Activated T-helper 1 cell treated with anti-CD3 and anti-CD28 coated beads, Interleukin-12 subunit alpha, Interleukin-12 subunit beta, Interleukin-2, Interleukin-4 antibody, amounts not matched to agents 30 ng/mL and 10 ng/mL and 1 ng/mL, durations not matched to agents 14 hours and 24 hours and 36 hours (primary cell): ENCODE measurements at places on chromosomes 2 and 18.

GRCh38 chr2:222024932-222025880 lies 273.6 kb downstream of the PAX3 start:
- H3K27me3 ChIP-seq = peaks cover 2% of the 10 kb centered on the region
- no peak overlapping the region for H3K27ac ChIP-seq
- no peak for DNase-seq
- no peak overlapping the region for H3K4me3 ChIP-seq
- no peaks in the 10 kb centered on the region for H3K4me1 ChIP-seq

GRCh38 chr2:133720429-133720828 lies 152.2 kb upstream of the NCKAP5 start:
- H3K36me3 ChIP-seq = no peaks in the 10 kb centered on the region
- H3K4me1 ChIP-seq = no peaks in the 10 kb centered on the region
- H3K27ac ChIP-seq = no peak overlapping the region
- DNase-seq = no peak
- H3K4me3 ChIP-seq = no peak overlapping the region

DNA sequence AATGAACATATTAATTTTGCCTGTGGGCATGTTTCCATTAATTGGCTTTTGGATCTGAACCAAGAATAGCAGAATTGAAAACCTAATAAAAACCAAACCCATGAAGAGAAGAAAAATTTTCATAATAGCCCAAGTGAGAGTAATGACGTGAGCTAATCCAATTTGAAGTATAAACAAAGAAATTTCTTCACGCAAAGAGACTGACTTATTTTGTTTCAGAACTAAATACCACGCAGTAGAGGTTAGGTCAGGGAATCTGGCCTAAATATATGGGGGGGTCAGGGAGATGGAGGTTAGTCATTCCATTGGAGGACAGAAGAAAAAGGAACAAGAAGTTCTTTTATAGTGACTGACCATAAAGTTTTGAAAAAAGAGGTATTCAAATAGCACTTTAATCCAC lies 94.1 kb upstream of the CYP1B1 start:
- no peaks in the 10 kb centered on the region for H3K4me1 ChIP-seq
- no peak overlapping the region for H3K27ac ChIP-seq
- no peak overlapping the region for H3K4me3 ChIP-seq
- no peaks in the 10 kb centered on the region for H3K36me3 ChIP-seq

DNA sequence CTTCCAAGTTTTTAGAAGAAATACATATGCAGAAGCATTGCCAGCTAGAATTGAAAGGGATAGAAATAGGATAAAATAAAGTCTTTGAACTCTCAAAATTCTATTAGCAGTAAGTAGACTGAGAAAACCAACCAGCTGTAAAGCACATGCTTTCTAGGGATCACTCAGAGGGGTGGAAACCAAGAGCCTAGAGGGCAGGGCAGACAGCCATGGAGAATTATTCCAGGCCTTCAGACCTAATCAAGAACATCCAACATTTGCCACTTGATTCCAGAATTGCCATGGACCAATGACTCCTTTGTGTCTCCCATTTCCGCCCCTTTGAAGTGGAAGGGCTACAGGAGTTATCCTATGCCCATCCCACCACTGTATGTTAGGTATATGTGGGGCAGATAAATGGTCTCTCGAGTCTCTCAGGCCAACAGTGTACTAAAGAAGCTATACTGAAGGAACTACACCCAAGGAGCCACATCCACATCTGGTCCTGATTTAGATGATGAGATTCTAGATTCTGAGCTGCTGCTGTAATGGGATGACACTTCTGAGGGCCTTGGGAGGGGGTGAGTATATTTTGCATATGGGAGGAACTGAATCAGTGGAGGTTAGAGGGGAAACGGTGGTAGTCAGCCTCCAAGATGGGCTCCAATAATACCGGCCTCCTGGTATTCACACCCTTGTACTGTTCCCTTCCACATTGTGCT lies 4.0 kb downstream of the FARSB start:
- peaks cover 38% of the 10 kb centered on the region for H3K4me1 ChIP-seq
- H3K27ac ChIP-seq = no peak overlapping the region
- peaks cover 26% of the 10 kb centered on the region for H3K36me3 ChIP-seq
- DNase-seq = no peak

GRCh38 chr2:240796543-240797499 lies 23.2 kb downstream of the KIF1A start:
- no peaks in the 10 kb centered on the region for H3K36me3 ChIP-seq
- H3K4me1 ChIP-seq = no peaks in the 10 kb centered on the region
- peaks cover 7% of the 10 kb centered on the region for H3K27me3 ChIP-seq

DNA sequence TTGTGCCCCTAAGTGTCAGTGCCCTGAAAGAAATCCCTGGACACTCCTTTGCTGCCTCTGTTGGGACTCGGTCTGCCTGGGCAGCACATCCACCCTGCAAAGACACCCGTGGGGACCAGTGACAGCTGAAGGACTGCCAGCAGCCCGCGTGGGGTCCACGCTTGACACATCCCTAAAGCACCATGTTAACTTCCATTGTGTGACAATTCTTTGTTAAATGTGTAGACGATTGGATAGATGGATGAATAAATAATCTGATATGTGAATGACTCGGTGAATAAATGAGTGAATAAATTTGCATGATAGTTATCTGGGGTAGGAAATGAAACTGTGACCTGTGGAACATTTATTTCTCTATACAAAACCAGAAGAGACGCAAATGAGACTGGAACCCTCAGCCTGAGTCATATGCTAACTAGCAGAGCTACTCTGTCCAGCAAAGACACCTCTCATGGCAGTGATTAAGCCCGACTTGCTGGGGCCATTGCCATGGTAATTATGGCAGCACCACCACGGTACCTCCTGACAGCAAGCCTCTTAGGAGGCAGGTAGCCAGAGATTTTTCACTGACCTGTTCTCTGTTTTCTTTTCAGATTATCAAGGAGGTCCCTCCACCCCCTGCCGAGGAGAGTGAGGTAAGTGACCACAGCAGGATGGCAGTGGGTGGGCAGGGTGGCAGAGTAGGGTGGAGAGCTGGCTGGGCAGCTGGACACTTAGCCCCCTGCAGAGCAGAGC lies 156.8 kb downstream of the ANTXR1 start:
- no peaks in the 10 kb centered on the region for H3K4me1 ChIP-seq
- DNase-seq = no peak
- no peak overlapping the region for H3K27ac ChIP-seq
- H3K27me3 ChIP-seq = peaks cover 21% of the 10 kb centered on the region
- no peaks in the 10 kb centered on the region for H3K36me3 ChIP-seq

- no peak for DNase-seq
- no peaks in the 10 kb centered on the region for H3K36me3 ChIP-seq
- H3K4me1 ChIP-seq = no peaks in the 10 kb centered on the region
- no peaks in the 10 kb centered on the region for H3K27me3 ChIP-seq
Observed at GRCh38 chr2:235543128-235543750, 49.4 kb downstream of the AGAP1 start.

- no peak overlapping the region for H3K27ac ChIP-seq
- H3K36me3 ChIP-seq = peaks cover 19% of the 10 kb centered on the region
- peaks cover 6% of the 10 kb centered on the region for H3K4me1 ChIP-seq
- no peaks in the 10 kb centered on the region for H3K27me3 ChIP-seq
Observed at GRCh38 chr2:43367012-43367782, 140.8 kb upstream of the ZFP36L2 start.

DNA sequence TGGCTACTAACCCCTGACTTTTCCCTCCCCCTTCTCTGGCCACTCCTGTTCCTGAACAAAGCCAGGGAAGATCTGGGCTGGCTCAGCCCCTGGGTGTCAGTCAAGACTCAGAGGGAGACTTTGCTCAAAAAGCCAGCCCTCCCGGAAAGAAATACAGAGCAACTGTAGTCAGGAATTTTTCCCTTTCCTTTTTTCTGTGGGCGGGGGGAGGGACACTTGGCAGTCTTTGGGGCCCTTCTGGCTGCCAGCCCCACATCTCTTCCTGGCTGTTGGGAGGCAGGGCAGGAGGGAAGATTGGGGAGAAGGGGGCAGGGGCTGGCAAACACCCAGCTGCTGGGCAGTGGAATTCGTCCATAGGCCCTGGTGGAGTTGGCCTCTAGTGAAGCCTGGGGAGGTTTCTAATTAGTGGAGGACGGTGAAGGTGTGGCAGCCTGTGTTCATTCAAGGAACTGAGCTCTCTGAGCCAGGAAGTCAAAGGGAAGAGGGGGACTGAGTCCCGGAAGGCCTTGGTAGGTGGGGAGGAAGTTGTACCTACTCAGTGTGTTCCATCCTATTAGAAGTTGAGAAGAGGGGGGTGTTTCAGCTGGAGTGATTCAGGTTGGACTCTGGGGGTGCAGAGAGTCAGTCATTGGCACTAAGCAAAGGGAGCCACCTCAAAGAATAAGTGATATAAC lies 10.9 kb downstream of the IGFBP2 start:
- DNase-seq = no peak
- H3K27ac ChIP-seq = no peak overlapping the region
- no peaks in the 10 kb centered on the region for H3K36me3 ChIP-seq
- peaks cover 11% of the 10 kb centered on the region for H3K4me1 ChIP-seq
- no peaks in the 10 kb centered on the region for H3K27me3 ChIP-seq

DNA sequence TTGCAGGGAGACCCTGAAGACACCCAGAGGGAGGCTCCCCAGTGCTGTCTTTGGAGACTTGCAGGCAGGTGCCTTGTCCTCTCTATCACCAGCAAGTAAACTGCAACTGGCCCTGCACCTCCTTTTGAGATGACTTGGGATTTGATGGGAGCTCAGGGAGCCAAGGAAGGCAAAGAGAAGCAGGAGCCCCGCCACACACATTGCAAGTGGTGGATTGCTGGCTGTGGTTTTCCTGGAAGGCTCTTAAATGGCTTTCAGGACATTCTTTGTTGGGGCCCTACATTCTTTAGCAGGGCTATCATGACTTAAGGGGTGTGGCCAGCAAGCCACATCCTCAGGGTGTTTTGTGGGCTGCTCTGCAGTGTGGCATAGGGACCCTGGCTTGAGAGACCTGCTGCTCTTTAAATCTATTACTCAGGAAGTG lies 39.9 kb upstream of the CDC42EP3 start:
- no peaks in the 10 kb centered on the region for H3K36me3 ChIP-seq
- no peak overlapping the region for H3K27ac ChIP-seq
- H3K27me3 ChIP-seq = peaks cover 4% of the 10 kb centered on the region
- H3K4me1 ChIP-seq = peaks cover 44% of the 10 kb centered on the region
- peak; percentile 30 for DNase-seq
- no peak overlapping the region for H3K4me3 ChIP-seq

DNA sequence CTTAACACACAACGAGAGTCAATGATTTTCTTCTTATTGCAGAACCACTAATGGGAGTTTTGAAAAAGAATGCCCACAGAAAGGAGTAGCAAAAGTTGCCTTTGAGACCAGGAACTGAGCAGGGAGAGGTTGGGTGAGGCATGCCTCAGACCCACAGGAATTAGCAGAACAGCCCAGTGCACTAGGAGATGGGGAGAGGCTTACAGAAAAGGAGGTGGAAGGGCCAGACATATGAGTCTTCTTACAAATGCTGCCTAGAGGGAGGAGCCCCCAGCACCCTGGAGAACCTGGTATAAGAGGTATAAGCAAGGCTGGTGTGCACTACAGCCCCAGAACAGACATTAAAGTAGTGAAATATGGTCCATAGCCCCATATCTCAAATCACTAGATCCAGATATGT lies 162.0 kb downstream of the DTNA start:
- no peak for DNase-seq
- peaks cover 8% of the 10 kb centered on the region for H3K27me3 ChIP-seq
- no peaks in the 10 kb centered on the region for H3K36me3 ChIP-seq
- peaks cover 5% of the 10 kb centered on the region for H3K4me1 ChIP-seq
- no peak overlapping the region for H3K4me3 ChIP-seq
